Effector CD4-positive, alpha-beta T cell (primary cell): ENCODE measurements at places on chromosomes 7 and 10.

DNA sequence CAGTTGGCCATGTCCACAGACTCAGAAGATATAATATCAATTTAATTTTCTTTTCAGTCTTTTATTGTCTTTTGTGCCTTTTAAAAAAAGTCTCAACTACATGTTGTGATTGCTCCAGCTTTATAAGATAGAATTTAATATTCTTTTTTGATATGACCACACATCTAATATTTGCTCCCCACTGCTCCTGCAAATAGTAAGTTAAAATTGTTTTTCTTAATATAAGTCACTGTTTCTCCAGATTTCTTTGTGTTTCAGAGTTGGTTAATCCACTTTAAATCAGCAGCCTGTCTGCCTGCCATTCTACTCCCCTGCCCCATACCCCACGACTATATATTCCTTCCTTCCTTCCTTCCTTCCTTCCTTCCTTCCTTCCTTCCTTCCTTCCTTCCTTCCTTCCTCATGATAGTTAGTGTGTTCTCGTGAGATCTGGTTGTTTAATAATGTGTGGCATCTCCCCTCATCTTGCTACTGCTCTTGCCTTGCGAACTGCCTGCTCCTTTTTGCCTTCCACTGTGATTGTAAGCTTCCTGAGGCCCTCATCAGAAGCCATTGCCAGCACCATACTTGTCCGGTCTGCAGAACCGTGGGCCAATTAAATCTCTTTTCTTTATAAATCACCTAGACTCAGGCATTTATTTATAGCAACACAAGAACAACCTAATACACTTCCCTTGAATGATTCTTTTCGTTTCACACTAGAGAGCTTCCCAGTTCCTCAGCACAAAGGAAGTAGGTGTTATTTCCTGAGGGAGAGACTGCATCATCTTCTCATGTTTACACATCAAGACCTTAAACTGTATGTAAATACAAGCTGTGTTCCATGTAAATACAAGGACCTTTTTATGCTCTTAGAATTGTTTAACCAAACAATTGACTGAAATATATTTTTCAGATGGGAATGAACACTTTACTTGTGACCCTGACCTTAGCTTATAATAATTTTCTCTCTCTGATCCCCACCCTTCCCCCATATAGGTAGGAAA is 24.5 kb downstream of the TAS2R16 start:
- DNase-seq: no peak

DNA sequence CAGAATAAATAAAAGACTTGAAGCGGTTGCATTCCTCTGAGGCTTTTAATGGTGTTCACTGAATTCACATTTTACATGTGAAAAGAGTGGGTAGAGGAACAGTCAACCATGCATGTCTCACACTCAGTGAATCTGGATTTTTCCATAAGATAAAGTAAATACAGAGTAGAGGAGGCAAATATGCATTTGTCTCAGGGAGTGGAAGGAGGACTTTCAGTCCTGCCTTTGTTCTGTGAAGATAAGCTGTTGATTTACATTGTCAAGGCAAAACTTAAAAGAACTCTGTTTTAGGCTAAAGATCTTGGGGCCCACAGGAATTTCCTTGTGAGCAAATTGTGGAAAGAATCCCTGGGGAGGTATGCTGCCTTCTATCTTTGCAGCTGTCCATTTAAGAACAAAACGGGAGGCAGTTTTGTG is 825.3 kb upstream of the MBL2 start:
- DNase-seq: no peak

DNA sequence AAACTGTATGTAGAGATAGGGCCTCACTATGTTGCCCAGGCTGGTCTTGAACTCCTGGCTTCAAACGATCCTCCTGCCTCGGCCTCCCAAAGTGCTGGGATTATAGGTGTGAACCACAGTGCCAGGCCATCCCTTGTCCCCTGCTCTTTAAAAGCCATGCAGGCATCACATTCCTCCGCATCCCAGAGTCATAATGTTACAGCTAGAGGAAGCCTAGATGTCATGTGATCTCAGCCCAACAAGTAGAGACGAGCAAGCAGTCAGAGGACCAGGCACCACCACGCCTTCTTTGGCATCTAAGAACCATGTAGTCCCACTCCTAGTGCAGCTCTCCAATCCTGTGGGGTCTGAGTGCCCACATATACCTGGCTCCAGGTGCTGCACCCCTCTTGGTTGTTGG is 13.1 kb downstream of the PODXL start:
- no peak for DNase-seq

DNA sequence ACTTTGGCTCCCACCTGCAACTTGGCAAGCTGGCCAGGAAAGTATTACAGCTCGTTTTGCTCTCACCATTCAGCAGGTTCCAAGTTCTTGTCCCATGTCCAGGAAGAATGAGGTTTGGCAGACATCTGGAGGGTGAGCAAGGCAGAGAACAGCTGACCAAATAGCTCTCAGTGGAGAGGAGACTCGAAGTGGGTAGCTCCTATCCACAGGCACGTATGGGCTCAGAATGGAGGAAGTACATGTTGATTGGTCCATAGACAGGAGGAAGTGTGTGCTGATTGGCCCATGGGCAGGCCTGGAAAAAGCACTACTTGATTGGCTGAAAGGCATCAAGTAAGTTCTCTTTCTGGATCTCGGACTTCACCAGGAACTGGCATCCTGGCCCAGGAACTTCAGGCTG is 3.0 kb upstream of the NCAPG2 start:
- no peak for DNase-seq

- DNase-seq: no peak
Measured at GRCh38 chr10:106682175-106682574, 482.3 kb downstream of the SORCS1 start.

- no peak for DNase-seq
Measured at GRCh38 chr7:108659261-108659660, 89.6 kb downstream of the DNAJB9 start.

- DNase-seq: no peak
Measured at GRCh38 chr7:34354899-34355298, 303.1 kb upstream of the NPSR1 start.

DNA sequence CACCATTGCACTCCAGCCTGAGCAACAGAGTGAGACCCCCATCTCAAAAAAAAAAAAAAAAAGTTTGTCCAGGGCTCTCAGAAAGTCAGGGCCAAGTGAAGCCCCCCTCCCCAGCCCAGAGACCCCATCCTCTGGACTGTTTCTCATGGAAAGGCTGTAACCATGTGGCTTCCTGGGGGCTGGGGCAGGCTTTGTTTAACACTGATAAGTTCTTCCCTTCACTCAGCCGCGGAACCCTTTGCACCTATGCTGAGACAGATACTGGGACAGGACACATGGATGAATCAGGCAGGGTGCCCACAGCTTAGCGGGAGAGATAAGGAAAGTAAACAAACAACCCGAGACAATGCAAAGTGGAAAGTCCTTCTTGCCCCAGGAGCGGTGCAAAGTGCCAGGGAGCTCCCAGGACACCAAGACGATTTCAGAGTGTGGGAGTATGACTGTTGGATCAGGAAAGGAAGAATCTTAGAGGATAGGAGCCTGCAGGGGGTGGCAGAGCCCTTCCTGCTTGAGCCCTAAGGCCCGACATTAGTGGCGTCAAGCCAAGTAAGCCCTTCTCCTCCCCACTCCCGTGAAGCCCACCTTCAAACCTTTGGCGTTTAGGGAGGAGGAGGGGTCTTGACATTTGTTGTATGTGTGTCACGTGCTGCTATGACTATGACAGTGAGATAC is 11.6 kb downstream of the MLXIPL start:
- DNase-seq: no peak

- no peak for DNase-seq
Measured at GRCh38 chr10:98589007-98589406, 142.3 kb upstream of the HPS1 start.

GRCh38 chr7:21361413-21362125 is 66.3 kb upstream of the SP4 start:
- DNase-seq: no peak

GRCh38 chr10:73228247-73228646 is 18.8 kb downstream of the DNAJC9 start:
- no peak for DNase-seq

DNA sequence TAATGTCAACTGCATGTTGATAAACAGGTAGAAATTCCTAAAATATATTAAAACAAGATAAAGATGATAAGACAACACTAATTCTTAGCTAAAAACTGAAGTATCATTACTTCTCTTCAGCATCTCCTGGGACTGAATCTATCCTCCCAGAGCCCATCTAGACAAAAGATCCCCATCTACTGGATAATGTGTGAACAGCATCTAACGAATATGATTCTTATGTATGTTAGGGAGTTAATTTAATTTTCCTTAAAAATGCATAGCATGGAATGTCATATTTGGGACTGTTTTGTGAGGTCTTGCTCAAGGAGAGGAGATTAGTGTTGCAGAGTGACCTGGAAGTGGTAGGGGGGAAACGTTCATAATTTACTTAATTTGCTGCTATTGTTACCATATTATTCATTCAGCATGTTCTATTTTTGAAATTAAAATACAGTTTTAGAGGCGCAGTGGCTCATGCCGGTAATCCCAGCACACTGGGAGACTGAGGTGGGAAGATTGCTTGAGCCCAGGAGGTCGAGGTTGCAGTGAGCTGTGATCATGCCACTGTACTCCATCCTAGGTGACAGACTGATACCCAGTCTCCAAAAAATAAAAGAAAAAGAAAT is 305.1 kb upstream of the CSTF2T start:
- DNase-seq: no peak

DNA sequence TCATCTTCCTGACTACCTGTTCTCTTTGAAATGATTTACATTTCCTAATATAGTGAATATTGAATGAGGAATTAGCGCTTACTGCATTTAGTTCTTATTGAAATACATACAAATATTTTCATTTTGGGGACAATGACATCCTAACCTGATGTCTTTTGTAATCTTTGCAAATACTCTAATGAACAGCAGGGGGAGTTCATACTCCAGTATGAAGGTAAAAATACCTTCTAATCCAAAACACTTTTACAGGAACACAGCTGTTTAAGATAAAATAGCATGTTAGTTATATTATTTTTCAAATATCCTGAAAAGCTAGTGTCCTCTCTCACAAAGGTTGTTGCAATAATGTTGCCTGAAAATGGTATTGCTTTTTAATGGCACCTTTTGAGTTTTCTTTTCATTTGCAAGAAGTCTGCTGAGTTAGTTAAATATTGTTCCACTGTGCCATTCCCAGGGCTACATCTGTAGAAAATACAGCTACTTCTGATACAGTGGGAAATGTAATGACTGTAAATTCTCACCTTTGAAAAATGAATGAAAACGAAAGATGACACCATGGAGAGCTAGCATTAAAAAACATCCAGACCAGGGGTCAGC is 400.0 kb downstream of the PHF14 start:
- DNase-seq: no peak

GRCh38 chr10:35424680-35425285 is 88.5 kb downstream of the CCNY start:
- no peak for DNase-seq
